Left renal pelvis (tissue), 4 donors: ENCODE measurements at places on chromosomes 3 and 15. TPM values are rescaled to one million over a fixed set of nuclear protein-coding genes. Genes with fewer than 3 reads are reported as not detected.

Gene CYP8B1
- polyA plus RNA-seq = 0.92 TPM

Gene SCG5
- 65.1 TPM for polyA plus RNA-seq

Gene CGNL1
- polyA plus RNA-seq = 63.3 TPM

- no peak for DNase-seq
Observed at GRCh38 chr3:195755391-195755790, 34.6 kb downstream of the MUC20 start.

- no peak for DNase-seq
Observed at GRCh38 chr3:2484162-2485026, 385.7 kb downstream of the CNTN4 start.

GRCh38 chr3:112675349-112675748, 34.4 kb upstream of the CCDC80 start:
- no peak for DNase-seq

Gene SLC35G2
- polyA plus RNA-seq = 6.6 TPM

DNA sequence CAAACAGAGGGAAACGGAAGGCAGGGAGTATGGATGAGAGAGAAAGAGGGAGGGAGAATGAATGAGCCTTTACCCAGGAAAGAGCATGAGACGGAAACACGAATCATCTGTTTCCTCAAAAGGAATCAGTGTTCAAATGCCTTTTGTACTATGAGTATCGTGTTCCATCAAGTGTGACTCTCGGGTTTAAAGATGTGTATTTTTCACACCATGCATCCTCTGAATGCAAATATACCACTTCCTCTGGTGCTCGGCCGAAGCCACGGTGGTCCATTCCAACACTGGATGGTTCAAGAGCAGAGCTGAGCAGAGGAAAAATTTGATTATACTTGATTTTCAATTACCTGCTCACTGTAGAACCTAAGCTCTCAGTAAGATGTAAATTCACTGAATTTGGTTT, 505.1 kb downstream of the MECOM start:
- no peak for DNase-seq

Gene AMIGO3
- 1.2 TPM for polyA plus RNA-seq

GRCh38 chr15:43931119-43931518, 104.3 kb downstream of the WDR76 start:
- DNase-seq = no peak

- no peak for DNase-seq
Observed at GRCh38 chr15:42444415-42445063, 46.4 kb downstream of the ZNF106 start.

Gene GPR176
- 14.5 TPM for polyA plus RNA-seq

DNA sequence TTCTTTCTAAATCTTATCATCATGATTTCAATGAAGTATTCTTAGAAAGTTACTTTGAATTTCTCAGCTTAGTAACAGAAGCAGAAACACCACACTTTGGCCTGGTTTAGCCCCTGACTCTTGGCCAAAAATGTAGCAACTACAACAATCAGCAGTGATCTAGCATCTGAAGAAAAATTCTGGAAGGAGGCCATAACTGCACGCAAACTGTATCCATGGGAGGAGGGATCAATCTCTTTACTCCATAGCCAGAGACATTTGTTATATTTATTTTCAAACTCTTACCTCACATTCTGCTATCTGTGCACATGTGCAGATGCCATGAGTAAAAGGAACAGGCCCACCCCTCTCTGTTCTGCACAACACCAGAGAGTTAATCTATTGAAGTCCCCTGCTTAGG, 251.0 kb upstream of the P2RY1 start:
- no peak for DNase-seq

GRCh38 chr15:50057905-50058639, 61.0 kb downstream of the ATP8B4 start:
- no peak for DNase-seq

Gene AMT
- 18.8 TPM for polyA plus RNA-seq

GRCh38 chr3:71104556-71104955, 479.0 kb downstream of the FOXP1 start:
- DNase-seq = no peak

- DNase-seq = no peak
Observed at GRCh38 chr15:31467361-31467760, 140.7 kb downstream of the KLF13 start.

DNA sequence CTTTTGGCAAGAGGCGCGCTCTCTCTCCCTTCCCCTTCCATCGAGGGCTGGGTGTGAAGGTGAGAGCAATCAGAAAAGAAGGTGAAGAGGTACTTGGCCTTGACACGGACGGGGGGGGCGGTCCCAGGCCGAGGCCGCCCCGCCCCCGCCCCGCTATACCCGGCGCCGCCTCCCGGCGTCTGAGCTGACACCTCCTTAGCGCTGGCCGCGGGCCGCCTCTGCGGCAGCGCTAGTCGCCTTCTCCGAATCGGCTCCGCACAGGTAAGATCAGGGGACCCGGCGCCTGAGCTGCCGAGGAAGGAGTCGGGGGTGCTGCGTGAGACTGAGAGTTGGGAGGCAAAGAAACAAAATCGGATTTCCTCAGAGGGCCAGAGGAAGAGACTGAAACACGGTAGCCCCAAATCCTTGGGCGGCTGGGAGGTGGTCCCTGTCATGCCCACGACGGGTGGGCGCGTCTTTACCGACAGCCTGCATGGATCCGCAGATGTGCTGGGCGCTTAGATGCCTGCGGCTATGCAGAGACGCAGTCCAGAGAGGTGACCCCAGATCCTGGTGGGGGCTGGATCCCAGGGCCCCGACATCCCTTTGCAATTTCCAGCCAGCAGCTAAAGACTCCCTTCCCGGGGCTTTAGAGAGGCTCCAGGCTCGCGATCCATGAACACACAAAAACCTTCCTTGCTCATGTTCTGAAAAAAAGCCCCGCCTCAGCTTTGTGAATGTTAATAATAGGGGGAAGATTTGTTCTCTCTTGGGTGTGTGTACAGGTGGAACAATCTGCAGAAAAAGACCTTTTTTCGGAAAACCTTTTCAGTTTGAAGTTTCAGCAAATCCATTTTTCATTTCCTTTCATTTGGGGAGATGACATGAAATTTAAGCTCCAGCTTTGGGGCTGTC, at the start of gene ENTPD3:
Gene ENTPD3, plus strand, starts transcription at position 184 of the 894 bp plus-strand sequence. CDS start 874 bp downstream, outside the sequence.
- DNase-seq = no peak

GRCh38 chr3:45807133-45807532, 10.8 kb upstream of the SLC6A20 start:
- no peak for DNase-seq

DNA sequence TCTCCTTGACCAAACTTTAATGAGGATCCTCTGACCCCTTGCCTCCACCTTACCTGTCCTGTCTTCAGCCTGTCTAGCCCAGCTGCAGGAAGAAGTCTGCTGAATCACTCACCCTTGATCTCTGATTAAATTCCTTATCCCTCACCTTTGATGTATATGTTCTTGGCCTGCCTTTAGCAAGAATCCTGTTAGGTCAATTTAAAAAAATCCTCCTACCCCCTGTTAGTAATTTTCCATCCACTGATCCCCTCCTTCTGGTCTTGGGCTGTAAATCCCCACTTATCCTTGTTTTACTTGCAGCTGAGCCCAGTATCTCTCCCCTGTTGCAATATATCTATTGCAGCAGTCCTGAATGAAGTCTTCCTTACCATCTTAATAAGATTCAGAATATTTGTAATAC, 39.0 kb downstream of the MYH15 start:
- no peak for DNase-seq

Gene CATSPER2
- 10.0 TPM for polyA plus RNA-seq

GRCh38 chr15:29638781-29639180, 183.5 kb downstream of the TJP1 start:
- no peak for DNase-seq

DNA sequence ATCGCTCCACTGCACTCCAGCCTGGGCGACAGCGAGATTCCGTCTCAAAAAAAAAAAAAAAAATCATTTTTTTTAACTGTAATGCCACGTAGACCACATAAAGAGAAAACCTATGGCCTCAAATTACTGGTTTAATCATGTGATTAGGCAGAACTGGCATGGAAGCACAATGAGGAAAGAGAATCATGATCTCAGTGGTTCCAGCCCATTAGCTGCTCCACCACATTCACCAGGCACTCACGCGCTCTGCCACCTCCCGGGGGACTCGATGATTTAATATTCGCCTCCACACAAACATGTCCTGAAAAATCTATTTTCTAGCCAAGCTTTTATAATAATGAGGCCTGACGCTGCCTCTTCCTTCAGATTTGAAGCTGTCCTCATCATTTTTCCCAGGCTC, 204.7 kb downstream of the TBL1XR1 start:
- no peak for DNase-seq

Gene GTF2A2
- polyA plus RNA-seq = 125 TPM

DNA sequence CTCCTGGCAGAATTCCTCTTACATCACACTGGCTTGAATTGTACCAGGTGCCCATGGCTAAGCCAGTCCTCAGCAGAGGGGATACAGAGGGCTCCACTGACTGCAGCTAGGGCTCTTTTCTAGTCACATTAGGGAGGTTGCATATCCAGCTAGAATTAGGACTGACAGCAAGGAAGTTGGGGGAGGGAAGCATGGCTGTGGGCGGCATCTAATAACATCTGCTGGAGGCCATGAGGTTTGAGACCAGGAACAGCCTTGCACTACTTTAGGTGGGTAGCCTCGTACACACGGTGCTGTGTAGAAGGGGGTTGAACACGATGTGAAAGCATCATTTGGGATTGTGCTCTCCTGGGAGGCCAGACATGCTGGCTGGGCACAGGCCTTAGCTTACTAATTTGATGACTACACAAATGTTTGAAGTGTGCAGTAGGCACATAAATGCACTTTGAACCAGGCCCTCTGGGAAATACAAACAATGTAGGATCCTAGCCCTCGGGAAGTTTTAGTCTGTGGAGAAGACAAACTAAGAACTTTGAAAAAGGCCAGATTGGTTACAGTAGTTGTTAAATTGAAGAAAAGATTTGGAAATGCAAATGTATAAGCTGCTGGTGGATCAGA, 30.2 kb downstream of the CHCHD6 start:
- DNase-seq = no peak

Gene CYP1A1
- not detected for polyA plus RNA-seq

Gene IGSF10
- polyA plus RNA-seq = 2.6 TPM

Gene LMAN1L
- polyA plus RNA-seq = not detected

DNA sequence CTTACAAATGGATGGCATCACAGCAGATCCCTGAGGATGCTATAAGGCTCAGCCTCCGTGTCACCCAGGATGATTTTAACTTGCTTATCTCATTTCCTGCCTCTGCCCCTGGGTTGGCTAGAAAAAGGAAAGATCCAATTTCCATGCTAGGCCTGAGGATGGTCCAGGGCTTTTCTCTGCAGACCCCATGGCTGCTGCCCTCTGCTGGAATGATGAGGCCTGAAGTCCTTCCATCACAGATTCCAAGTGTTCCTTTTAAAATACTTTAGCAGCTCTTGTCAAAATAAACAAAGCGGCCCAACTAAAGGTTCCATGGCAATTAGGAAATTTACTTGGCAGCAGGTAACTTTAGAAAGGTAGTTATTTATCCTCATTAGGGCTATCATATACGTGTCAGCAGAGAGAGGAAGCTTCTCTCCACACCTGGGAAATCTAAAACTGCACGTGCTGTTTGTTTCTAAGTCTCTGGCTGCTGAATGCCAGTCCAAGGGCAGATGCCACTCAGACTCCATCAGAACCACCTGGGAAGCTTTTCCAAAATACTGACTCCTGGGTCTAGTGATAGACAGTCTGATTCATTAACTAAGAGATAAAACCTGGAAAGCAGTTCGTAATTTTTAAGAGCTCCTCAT, 401.9 kb upstream of the IL12A start:
- peak; percentile 40 for DNase-seq

Gene RAD51
- 12.9 TPM for polyA plus RNA-seq

Gene GOLGA8G
- polyA plus RNA-seq = 0.06 TPM

Gene VIPR1
- 0.71 TPM for polyA plus RNA-seq

GRCh38 chr3:123685780-123686179, 100.9 kb upstream of the HACD2 start:
- DNase-seq = no peak

Gene THSD4
- polyA plus RNA-seq = 36.0 TPM

GRCh38 chr3:187679638-187680396, 9.6 kb upstream of the SST start:
- peak; percentile 50 for DNase-seq

Gene VPS18
- polyA plus RNA-seq = 17.3 TPM

Gene MKRN2OS
- 0.98 TPM for polyA plus RNA-seq

GRCh38 chr3:23810343-23811184, 4.8 kb downstream of the UBE2E1 start:
- DNase-seq = no peak
